Stimulated activated CD4-positive, alpha-beta T cell treated with anti-CD3 and anti-CD28 coated beads, Interleukin-1b, Interleukin-23, amount 100 ng/mL, for 4 hours (primary cell): ENCODE measurements at places on chromosomes 7 and 10.

DNA sequence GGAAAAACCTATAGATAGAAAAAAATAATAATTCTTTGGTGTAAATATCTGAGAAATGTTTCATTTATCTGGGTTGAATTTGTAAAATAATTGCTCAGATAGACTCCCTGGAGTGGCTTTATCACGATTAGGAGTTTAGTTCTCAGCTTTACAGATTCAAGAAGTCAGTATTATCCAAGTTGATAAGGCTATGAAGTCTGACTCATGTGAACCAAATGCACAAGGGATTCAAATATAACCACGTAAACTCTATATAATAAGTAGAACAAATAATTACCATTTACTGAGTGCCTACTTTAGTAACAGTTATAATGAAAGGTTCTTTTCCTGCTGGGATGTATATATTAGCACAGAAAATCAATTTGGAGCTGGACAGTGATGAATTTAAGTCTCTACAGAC lies 290.4 kb downstream of the PRKG1 start:
- DNase-seq, result no peak

GRCh38 chr10:6794441-6794840 lies 214.4 kb upstream of the PRKCQ start:
- no peak for DNase-seq

- DNase-seq, result no peak
Measured at GRCh38 chr10:102994531-102995295, 76.6 kb downstream of the CNNM2 start.

- no peak for DNase-seq
Measured at GRCh38 chr7:22153432-22154142, 203.4 kb downstream of the RAPGEF5 start.

DNA sequence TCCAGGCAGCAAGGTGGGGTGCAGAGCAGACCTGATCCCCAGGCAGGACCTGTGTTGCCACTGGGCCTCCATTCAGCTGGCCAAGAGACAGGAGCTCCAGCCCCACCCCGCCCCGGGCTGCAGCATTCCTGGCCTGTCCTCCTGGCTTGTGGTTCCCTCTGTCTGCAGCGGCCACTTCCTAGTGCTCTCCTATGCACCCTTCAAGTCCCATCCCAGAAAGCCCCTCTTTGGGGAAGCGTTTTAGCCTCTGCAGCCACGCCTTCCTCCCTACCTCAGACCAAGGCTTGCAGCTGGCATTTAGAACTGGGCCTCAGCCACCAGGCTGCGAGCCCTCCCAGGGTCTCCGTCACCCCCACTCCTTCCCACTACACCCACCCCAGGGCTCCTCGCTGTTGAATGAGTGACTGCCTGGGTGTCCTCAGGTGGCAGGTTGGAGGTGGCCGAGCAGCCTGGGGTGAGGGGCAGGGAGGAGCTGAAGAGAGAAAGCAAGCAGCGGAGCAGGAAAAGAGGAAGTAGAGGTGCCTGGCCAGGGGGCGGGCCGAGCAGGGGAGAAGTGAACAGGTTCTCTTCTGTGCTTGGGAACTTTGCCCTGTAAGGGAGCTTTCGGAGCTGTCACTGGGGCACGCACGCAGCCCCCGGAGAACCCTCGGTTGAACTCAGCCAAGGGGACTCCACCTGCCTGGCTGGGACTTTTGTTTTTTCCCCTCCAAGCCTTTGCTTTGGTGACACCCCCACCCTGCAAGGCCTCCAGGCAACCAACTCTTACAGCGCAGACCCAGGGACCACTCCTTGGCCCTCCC lies 109.1 kb upstream of the TNRC18 start:
- DNase-seq, result peak; percentile 50

GRCh38 chr10:129025787-129026186 lies 441.3 kb upstream of the MGMT start:
- no peak for DNase-seq
